Metanephros (tissue), 2 donors: ENCODE measurements at places on chromosomes 1 and 21. TPM values are rescaled to one million over a fixed set of nuclear protein-coding genes. Genes with fewer than 3 reads are reported as not detected.

Gene C1orf185
- total RNA-seq = not detected

Gene STYXL2
- 16.1 TPM for total RNA-seq

Gene TNFRSF25
- 19.4 TPM for total RNA-seq

Gene LCE2A
- not detected for total RNA-seq

Gene SEMA4A
- 20.3 TPM for total RNA-seq

Gene KLHL17
- 9.6 TPM for total RNA-seq

Gene PTGS2
- 3.6 TPM for total RNA-seq

Gene MAD2L2
- total RNA-seq = 42.4 TPM

Gene SRSF11
- 162 TPM for total RNA-seq

Gene ACTRT2
- not detected for total RNA-seq

Gene PLA2G2C
- total RNA-seq = not detected

Gene C1orf115
- 15.6 TPM for total RNA-seq

Gene FCAMR
- total RNA-seq = 6.0 TPM

Gene KMO
- total RNA-seq = 7.8 TPM

Gene CFHR3
- 0.23 TPM for total RNA-seq

Gene GBP3
- total RNA-seq = 13.6 TPM

Gene MEX3A
- 29.6 TPM for total RNA-seq

Gene CYP2J2
- total RNA-seq = 4.7 TPM

Gene CRP
- not detected for total RNA-seq

Gene ZYG11A
- total RNA-seq = 0.12 TPM

Gene COL8A2
- 3.7 TPM for total RNA-seq

Gene ST6GALNAC3
- 49.0 TPM for total RNA-seq

Gene MFAP2
- total RNA-seq = 66.2 TPM

Gene DCDC2B
- total RNA-seq = not detected

Gene SOD1
- 113 TPM for total RNA-seq

Gene INSRR
- total RNA-seq = 1.9 TPM

Gene TMEM125
- total RNA-seq = 9.1 TPM

Gene BRINP2
- total RNA-seq = 0.35 TPM

Gene AK5
- total RNA-seq = 3.6 TPM

Gene SPATA6
- total RNA-seq = 31.8 TPM

Gene HUNK
- total RNA-seq = 10.4 TPM

Gene SEC16B
- total RNA-seq = 6.3 TPM
